NCI-H446 treated with DMSO at 0.1 percent for 48 hours (cell line): ENCODE measurements at places on chromosomes 2 and 18.

GRCh38 chr2:64859312-64860212, 129.6 kb upstream of the SLC1A4 start:
- DNase-seq: no peak

GRCh38 chr2:227308784-227309183, 16.3 kb upstream of the MFF start:
- DNase-seq: peak; percentile 18

DNA sequence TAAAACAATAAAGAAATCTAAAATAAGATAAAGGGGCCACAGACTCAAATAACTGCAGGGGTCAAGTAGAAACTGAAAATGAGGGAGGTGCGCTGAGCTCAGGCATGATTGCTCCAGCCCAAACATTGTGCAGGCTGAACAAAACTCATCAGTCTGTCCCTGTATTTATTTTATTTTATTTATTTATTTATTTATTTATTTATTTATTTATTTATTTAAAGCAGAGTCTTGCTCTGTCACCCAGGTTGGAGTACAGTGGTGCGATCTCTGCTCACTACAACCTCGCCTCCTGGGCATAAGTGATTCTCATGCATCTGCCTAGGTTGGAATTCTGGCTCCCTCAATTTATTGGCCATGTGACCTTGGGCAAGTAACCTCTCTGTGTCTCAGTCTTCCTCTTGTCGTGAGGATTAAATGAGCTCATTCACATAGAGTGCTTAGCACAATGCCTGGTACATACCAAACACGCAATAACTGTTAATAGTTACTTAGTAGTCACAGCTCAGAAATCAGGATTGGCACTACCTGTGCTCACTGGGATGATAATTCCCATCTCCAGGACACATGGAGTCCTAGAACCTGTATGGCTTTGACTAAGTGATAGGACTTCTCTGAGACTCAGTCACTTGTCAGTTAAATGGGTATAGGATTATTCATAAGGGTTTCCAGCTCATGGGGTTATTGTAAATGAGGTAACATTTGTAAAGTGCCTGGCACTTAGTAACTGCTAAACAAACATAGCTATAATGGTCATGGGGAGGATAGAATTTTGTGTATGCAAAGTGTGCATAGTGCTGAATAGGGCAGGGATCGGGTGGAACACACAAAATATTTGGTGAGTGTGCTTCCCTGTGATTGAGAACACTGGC, 6.0 kb downstream of the SPEG start:
- DNase-seq: no peak

DNA sequence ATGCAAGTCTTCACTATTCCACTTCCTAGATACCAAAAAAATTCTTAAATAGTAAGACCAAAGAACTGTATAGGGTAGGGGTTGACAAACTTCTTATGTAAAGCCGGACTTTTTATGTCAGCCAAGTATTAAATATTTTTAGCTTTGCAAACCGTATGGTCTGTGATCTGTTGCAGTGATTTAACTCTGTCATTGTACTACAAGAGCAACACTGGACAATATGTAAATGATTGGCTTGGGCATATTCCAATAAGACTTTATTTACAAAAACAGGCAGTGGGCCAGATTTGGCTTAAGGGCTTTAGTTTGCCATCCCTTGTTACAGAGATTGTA, 48.0 kb downstream of the MGAT5 start:
- no peak for DNase-seq

DNA sequence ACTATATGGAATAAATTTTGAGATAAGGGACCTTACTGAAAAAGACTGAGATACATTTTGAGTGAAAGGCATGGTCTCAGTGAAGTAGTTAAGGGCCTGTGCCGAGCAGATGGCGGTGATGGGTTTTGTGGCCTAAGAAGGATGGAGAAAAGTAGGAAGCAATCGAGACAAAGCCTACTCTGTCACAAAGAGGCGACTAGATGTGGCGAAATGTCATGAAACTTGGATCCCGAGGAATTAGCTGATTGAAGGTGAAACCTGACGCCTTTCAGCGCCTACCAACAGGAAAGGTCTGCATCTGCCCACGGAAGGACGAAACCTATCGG, 558 bp upstream of the CEP192 start:
- no peak for DNase-seq

DNA sequence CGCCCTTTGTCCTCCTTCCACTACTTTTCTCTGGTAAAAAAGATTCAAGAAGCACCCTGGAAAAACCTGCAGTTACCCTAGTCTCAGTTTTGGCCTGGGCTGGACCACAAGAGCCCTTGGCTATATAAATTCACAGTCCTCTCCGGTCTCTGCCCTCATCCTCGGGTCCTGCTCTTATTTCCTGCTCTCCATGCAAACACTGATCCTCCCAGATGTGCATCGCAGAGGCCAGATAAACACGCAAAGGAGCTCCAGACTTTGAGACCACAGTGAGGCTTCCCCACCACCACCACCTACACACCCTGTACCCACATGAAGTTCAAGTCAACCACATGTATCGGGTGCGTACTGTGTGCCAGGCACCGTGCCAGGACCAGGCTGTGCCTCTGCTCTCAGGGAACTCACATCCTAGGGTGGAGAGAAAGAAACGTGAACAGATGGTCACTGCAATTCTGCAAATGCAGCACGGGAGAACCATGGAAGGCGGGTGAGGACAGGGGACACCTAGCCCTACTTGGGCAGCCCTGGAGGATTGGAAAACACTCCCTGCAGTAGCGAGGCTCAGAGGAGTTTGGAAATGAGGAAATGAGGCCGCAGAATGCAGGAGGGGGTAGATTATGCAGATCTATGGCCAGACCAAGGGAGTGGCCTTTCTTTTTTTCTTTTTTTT, 7.4 kb downstream of the CTDSP1 start:
- DNase-seq: peak; percentile 65

- DNase-seq: no peak
These were observed 91.6 kb downstream of the STPG4 start for GRCh38 chr2:47063538-47063930.

GRCh38 chr2:104233591-104233990, 620.3 kb upstream of the POU3F3 start:
- no peak for DNase-seq

DNA sequence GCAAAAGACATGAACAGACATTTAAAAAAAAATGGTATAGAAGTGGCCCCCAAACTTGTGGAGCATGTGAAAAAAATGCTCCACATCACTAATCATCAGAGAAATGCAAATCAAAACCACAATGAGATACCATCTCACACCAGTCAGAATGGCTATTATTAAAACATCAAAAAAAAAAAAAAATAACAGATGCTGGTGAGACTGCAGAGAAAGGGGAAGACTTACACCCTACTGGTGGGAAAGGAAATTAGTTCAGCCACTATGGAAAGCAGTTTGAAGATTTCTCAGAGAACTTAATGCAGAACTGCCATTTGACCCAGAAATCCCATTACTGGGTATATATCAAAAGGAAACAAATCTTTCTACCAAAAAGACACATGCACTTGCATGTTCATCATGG, 164.8 kb downstream of the RIT2 start:
- no peak for DNase-seq

- no peak for DNase-seq
These were observed 931 bp upstream of the TMEM131 start for GRCh38 chr2:97996679-97997078.

DNA sequence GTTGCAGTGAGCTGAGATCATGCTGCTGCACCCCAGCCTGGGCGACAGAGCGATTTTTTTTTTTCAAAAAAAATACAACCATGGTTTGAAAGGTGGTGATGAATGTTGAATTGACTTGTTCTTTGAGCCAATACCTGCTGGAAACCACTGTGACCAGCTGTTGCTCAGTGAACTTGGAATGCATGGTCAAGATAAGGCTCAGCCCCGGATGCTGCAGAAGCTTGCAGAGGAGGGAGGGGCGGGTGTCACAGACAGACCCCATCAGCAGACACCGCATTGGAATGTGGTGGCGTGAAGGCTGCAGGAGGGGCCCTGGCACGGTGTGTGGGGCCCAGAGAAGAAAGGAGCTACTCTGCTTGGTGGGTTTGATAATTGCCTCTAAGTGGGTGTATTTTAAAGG, 91.6 kb downstream of the ITGB1BP1 start:
- no peak for DNase-seq

- no peak for DNase-seq
These were observed 112.2 kb upstream of the FBXO11 start for GRCh38 chr2:48018480-48018879.

GRCh38 chr18:48933578-48934414, 17.0 kb downstream of the SMAD7 start:
- no peak for DNase-seq

- DNase-seq: no peak
These were observed 5.4 kb downstream of the SOX11 start for GRCh38 chr2:5697562-5697961.
